ENCODE measurements at places on chromosomes 12 and 14.
A peak's percentile ranks its signal among the peaks of the same experiment; 100 is the strongest.

DNA sequence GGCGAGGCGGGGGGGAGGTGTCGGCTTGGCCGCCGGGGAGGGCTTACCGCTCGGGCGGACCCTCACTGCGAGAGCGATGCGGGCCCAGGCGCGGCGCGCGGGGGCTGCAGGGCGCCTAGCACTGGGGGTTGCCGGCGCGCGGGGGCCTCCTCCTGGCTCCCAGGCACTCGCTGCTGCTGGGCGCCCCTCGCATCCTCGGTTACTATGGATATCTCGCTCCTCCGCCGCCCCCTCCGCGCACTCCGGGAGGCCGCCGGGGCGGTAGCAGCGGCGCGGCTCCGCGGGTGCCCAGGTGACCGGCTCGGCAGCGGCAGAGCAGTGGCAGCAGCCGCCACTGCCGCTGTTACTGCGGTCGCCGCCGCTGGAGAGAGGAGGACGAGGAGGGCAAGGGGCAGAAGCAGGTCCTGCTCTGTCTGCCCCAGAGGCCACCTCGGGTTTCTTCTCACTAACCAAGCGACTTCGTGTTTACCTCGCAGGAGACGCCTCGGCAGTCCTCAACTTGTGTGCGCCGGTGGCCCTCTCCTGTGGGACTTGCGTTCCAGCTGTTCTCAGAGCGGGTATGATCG, 250.1 kb downstream of the APAF1 start:
- no peak for DNase-seq

DNA sequence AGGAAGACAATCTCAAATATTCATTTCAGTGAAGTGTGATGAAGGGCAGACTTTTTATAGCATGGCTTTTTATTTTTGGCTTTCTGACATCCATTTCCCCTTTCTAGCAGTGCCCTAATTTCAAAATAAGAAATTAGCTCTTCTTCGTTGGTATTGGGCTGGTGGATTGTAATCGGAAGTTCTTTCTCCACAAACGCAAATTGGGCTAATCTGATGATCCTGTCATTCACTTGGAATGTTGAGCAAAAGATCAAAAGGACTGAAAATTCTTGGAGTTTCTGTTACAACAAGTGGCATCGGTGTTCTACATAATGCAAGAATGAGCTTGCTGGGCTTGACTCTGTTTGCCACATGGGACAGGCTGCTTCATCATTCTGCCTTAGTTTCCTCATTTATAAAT, 1182.8 kb downstream of the FLRT2 start:
- no peak for DNase-seq

GRCh38 chr12:132488127-132489077, 1.5 kb upstream of the FBRSL1 start:
- no peak for DNase-seq

- DNase-seq, result no peak
Observed at GRCh38 chr14:71387753-71388152, 480.5 kb downstream of the PCNX1 start.

GRCh38 chr14:69439521-69440270, 41.2 kb downstream of the SLC39A9 start:
- no peak for DNase-seq

DNA sequence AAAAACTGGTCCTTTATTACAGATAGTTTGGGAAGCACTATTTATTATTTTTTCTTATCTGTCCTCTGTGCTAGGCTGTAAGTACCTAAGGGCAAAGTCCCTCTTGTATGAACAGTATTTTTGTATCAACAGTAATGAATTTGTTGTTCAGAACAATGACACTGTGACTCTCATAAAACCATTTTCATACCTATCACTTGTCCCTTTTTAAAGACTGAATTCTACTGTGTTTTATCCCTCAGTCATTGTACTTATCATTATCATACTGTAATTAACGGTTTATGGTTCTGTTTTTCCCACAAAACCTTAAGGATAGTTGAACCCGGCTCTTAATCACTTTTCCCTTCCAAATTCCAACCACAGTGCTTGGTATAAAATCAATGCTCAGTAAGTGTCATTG, 69.4 kb downstream of the SRGAP1 start:
- no peak for DNase-seq

GRCh38 chr12:28104903-28105864, 85.1 kb upstream of the CCDC91 start:
- no peak for DNase-seq

DNA sequence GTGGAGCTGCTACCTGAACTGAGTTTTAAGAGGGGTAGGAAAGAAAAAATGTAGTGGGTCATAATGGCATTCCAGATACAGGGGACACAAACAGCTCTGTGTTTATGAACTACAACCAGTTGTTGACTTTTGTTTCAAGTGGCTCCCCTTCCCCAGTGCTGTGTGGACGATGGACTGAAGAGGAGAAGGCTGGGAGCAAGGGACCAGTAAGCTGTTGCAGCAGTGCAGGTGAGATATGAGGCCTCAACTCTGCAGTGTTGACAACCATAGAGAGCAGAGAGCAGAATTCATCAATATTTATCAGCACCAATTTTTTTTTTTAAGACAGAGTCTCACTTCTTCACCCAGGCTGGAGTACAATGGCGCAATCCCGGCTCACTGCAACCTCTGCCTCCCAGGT, 46.6 kb downstream of the MDM2 start:
- DNase-seq, result no peak

DNA sequence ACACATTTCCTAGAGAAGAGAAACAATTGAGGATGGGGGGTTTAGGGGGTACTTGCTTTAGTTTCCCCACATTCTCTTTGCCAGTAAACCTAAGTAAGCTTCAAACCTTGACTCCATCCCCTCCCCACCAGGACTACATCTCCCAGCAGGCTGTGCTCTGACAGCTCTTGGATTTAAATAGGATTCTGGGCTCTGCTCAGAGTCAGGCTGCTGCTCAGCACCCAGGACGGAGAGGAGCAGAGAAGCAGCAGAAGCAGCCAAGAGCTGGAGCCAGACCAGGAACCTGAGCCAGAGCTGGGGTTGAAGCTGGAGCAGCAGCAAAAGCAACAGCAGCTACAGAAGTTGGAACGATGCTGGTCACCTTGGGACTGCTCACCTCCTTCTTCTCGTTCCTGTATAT, 20.6 kb downstream of the RDH12 start:
- DNase-seq, result no peak

GRCh38 chr12:8519171-8519570, 5.9 kb downstream of the CLEC4D start:
- no peak for DNase-seq

GRCh38 chr14:99435327-99435726, 45.3 kb downstream of the SETD3 start:
- DNase-seq, result no peak

DNA sequence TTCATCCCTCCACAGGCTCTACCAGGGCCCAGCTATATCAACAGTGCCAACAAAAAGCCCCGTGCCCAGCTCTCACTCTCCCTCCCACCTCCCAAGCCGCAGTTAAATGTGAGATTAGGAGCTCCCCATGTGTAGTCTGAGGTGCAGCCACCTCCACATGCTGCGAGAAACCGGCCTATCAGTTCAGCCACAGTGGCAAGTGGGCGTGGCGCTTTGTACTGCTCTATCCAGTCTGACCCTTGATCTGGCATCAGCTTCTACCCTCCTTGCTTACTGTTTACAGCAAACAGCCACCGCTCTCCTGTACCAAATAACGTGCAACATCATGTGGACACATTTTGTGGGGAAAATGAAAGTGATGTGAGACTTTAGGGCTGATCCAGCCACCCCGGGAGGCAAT, 1.7 kb downstream of the PLEK2 start:
- DNase-seq, result no peak

- no peak for DNase-seq
Observed at GRCh38 chr14:84180336-84180735, 1349.6 kb upstream of the FLRT2 start.

GRCh38 chr12:94099632-94100031, 48.7 kb upstream of the PLXNC1 start:
- no peak for DNase-seq

DNA sequence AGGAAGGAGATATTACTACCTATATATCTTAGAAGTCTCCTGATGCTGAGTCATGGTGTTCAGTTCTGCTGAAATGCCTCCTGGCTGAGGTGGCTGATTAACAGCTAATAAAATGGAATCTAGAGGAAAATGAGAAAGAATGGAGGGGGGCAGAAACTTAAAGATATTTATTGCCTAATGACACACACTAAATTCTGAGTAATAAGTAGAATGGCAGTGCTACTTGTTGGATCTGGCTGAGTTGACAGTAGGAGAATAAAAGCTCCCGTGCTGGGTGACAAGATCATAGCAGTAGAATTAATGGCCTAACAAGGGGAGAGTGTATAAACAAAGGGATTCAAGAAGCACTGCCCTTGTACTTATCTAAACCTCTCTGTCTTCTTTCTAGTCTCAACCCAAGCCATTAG, 137.5 kb downstream of the CNTN1 start:
- DNase-seq, result no peak

DNA sequence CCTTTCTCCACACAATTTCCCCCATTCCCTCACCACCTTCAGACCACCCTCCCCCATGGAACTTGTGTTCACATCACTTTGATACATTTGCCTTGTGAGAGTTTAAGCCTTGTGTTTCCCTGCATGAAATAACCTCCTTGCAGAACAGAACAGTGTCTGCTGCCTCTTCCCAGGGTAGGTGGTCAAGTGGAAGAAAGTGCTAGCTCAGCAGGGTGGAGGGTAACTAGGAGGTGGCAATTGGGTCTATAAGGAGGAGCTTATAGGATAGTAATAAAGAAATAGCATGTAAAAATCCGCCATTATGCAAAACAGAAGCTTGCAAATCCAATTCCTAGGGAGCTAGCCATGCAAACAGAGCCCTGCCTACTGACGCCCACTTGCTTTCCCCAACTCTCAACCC, 13.9 kb upstream of the KRT8 start:
- DNase-seq, result no peak

DNA sequence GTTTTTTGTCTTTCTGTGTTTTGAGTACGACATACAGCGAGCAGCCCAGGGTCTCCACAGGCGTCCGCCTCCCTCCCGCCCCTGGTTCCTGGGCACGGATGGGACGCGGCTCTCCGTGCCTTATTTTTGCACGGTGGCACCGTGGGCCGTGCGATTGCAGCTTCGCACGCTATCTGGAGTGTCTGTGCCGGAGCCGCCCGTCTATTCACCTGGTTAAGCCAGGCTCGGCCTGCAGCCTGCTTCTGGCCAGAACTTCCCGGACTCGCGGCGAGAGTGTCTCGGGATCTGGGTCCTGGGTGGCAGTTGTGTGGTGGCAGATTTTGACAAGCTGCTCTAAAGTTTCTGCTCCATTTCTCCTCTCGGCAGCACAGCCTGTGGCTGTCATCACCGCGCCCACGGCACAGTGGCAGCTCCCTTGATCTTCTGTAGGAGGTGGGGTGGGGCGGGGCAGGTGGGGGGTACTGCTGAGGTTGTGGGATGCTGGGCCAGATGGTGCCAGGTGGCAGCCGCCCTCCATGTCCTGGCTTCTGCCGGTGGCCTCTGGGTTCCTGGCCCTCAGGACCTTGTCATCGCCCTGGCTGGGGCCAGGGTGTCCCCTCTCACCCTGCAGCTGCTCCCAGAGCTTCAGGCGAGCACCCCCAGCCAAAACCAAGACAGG, 2.9 kb downstream of the MMP17 start:
- DNase-seq, result no peak

- no peak for DNase-seq
Observed at GRCh38 chr12:123671876-123672275, 963 bp downstream of the TCTN2 start.

GRCh38 chr12:104457746-104458693, 1.3 kb downstream of the CHST11 start:
- DNase-seq, result peak; percentile 29

- no peak for DNase-seq
Observed at GRCh38 chr12:97425380-97425779, 37.2 kb upstream of the RMST start.

DNA sequence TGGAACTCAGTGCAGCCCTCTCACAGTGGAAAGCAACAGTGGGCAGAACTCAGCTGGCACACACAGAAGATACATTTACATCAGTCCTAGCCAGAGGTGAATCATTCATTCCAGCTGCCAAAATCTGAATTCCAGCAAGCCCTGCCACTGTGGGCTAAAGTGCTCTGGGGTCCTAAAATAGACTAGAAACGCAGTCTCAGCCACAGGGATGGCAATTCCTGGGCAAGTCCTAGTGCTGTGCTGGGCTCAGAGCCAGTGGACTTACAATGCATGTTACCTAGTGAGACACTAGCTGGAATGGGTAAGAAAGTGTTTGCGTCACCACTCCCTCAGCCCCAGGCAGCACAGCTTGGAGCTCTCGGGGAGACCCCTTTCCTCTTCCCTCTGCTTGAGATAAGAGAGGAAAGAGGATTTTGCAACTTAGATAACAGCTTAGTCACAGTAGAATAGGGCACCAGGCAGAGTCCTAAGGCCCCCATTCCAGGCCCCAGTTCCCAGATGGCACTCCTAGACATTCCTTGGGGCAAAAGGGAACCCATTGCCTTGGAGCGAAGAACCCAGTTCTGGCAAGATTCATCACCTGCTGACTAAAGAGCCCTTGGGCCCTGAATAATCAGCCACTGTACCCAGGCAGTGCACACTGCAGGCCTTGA, 592.9 kb downstream of the FSCB start:
- DNase-seq, result no peak

- DNase-seq, result no peak
Observed at GRCh38 chr12:120872487-120872886, 31.7 kb downstream of the SPPL3 start.

DNA sequence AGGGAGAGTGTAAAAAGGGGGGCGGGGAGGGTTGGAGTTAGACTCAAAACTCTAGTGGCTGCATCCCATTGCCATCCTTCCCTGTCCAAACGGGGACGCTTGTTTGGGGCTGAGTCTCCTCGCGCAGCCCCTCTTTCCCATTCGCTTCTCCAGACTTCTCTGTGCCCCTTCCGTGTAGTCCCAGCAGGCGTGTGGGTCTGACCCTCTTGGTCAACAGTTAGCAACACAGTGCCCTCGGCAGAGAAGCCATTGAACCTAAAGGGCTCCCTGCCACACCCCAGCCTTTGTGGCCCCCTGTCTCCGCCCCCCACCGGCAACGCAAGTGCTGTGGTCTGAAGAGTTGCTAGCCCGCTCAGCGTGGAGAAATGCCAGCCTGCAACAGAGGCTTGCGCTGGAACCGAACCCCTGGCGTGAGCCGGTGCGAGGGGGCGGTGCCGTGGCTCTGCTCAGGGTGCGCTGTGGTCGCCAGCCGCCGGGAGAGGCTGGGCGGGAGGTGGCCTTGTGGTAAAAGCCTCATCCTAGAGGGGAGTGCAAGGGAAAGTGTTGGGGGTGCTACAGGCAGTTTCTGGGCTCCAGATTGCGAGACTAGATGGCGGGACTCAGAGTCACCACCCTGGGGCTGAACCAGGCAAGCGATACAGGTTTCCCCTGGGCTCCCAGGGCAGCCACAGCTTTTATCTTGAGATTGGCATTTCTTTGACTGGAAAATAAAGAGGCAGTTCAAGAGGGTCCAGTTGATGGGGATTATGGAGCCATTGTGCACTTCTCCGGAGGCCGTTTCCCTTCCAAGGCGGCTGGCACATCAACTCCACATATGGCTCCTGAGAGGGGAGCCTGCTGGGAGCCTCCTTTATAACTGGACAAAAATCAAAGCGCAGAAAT, 2.1 kb downstream of the PLXNC1 start:
- DNase-seq, result no peak

Measured in NCI-H2107 (cell line).